ENCODE measurements at places on chromosomes 1 and 21.

- DNase-seq = no peak
These were observed 605.7 kb downstream of the MATN1 start for GRCh38 chr1:30117685-30118084.

DNA sequence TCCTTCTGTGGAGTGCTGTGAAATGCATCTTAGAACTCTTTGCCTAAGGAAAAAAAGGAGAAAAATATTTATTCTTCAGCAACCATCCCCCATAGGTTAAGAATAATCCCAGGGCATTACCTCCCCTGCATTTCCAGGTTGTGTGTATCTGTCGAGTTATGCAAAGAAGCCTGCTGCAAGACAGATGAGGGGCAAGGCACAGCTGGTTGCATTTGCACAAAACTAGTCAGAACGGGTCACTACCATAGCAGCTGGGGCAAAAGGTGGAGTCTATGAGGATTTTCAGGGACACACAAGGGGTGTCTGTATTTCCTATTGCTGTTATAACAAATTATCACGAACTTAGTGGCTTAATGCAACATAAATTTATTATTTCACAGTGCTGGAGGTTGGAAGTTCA lies 443.4 kb upstream of the C1orf87 start:
- no peak for DNase-seq

GRCh38 chr1:206784471-206784903 lies 12.2 kb upstream of the IL10 start:
- DNase-seq = no peak

GRCh38 chr21:27154451-27155129 lies 187.7 kb upstream of the ADAMTS5 start:
- DNase-seq = peak; percentile 81

GRCh38 chr1:25799352-25799934 lies 550 bp upstream of the SELENON start:
- DNase-seq = no peak

GRCh38 chr1:36652011-36652410 lies 169.3 kb upstream of the CSF3R start:
- DNase-seq = no peak

DNA sequence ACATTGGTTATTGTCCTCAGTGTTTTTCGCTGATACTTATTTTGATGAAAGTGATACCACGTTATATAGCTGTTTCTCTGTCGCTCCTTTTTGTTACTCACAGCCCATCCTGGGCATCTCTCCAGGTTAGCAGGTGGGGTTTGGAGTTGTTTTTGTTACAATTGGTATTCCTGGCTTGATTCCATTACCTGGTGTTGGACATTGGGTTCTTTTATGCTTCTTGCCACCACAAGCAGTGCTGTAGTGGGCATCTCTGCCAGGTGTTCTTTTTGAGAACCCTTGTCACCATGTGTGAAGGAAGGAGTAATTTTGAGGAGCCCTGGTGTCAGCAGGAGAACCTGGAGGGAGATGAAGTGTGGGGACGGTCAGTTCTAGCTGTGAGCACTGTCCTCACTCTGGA lies 47.5 kb upstream of the PWP2 start:
- DNase-seq = no peak

Data from LNCaP clone FGC (cell line).